Activated CD8-positive, alpha-beta memory T cell treated with anti-CD3 and anti-CD28 coated beads for 1 hour (primary cell): ENCODE measurements at places on chromosomes 2 and 18.

DNA sequence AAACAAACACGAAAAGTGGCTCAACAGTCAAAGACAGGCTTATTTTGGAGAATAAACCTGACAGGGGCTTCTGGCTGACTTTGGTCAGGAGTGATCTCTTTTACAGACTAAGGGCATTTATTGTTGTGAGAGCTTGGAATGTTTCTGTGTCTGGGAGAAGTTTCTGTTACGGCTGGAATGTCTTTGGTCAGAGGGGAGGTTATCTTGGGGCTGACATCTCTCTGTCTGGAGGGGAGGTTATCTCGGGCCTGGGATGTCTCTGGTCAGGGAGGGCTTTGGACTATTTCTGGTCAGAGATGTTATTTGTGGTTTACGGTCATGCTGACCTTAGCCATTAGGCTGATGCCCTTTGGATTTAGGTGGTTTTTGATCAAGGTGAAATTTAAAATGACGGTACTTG lies 345.5 kb upstream of the FSIP2 start:
- no peak for DNase-seq

GRCh38 chr2:46826569-46827245 lies 88.9 kb downstream of the MCFD2 start:
- DNase-seq, result no peak

DNA sequence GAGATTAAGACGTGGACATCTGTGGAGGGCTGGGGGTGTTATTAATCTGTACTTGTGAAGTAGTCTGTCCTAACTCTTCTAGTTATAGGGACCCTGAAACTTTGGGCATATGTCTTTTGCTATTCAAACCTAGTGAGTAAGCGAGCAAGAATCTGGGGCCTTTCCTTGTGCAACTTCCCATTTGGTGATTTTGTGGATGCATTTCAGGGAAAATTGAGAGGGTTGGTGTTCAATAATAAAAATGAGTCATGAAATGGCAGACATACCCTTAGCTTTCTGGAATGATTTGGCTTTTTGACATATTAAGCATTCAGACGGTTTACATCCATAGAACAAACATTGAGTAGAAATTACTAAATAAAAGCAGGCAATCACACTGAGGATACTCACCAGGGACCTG lies 17.0 kb downstream of the COL4A4 start:
- DNase-seq, result no peak

GRCh38 chr2:100603948-100604633 lies 41.3 kb downstream of the PDCL3 start:
- DNase-seq, result no peak

GRCh38 chr2:30177956-30178355 lies 31.1 kb downstream of the YPEL5 start:
- DNase-seq, result no peak

DNA sequence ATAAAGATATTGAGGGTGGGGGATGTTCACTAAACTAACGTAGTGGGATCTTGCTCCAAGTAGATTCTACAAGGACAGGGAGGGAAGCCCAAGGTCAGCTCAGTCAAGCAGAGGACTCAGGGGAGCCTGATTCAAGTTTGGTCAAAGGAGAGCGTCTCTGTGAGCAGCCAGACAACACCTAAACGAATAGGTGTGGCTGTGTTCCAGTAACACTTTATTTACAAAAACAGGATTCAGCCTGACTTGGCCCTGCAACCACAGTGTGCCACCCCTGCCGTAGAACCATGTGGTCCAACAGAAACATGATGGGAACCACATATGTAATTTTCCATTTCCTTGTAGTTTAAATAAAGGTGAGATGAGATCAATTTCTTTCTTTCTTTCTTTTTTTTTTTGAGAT lies 18.1 kb upstream of the FZD5 start:
- no peak for DNase-seq

DNA sequence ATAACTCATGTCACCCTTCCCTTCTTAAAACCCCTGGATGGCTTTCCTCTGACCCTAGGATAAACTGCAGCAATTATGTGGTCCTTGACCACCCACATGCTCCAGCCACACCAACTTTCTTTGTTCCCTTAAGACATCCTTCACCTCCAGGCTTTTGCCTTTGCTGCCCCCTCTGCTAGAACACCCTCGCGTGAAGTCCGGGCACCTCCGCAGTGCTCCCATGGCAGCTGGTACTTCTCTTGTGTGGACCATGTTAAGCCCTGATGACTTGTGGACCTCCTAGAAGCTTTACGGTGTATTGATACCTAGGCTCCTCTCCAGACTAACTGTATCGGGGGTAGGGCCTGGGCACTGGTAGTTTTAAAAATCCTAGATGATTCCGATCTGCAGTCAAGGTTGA lies 824 bp upstream of the ABHD1 start:
- DNase-seq, result no peak

- no peak for DNase-seq
These were observed 588 bp downstream of the OTX1 start for GRCh38 chr2:63051042-63051794.

GRCh38 chr2:241748468-241749256 lies 14.2 kb downstream of the D2HGDH start:
- DNase-seq, result no peak

DNA sequence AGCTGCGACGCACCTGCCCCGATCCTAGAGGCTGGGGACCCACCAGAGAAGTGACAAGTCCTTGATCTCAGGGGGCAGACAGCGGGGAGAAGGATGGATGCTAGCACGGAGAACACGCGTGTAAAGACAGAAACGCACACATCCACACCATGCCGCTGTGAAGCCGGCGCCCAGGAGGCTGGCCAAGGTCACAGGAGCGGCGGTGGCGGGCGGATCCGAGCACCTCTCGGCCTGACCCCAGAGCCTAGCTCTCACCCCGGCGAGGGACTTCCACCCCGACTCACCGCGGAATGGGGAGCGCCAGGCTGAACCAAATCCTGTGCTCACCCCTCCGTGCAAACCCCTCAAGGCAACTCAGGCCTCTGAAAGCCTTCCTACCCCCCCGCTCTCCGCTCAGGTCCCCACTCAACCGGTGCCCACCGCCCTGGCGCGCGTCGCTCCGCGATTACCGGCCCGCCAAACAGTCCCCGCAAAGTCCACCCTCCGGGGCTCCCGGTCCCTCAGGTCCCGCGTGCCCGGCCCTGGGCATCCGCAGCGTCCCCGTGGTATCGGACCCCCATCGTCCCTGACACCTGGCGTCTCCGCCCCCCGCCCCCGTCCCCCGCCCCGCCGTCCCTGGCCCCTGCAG lies 460 bp upstream of the LRRFIP1 start:
- no peak for DNase-seq

DNA sequence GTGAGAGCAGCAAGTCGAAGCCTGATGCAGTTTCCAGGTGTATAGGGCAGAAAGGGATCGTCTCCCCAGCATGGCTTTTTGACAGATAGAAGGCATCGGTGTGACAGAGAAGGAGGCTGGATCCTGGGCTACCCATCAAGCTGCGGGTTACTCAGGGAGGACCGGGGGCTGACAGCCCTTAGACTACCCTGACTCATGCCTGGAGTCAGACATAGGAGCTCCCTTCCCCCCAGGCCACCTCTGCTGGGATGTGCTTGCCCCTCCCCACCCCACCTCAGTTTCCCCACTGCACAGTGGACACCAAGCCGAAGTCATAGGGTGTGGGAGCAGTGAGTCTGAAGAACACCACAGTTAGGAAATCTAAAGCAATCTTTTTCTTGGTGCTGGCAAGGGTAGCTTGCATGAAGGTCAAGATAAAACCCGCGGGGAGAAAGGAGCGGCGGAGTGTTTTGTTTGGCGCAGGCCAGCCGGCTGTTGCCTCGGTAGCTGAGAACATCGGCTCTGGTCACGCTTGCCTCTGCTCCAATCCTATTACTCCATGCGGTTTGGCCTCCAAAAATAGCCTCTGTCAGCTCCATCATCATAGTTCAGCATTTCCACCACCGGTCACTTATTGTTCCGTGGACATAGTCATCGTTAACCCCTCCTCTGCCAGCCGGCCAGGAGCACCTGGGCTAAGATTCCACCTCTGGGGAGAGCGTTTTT lies 169.2 kb upstream of the GLI2 start:
- no peak for DNase-seq

DNA sequence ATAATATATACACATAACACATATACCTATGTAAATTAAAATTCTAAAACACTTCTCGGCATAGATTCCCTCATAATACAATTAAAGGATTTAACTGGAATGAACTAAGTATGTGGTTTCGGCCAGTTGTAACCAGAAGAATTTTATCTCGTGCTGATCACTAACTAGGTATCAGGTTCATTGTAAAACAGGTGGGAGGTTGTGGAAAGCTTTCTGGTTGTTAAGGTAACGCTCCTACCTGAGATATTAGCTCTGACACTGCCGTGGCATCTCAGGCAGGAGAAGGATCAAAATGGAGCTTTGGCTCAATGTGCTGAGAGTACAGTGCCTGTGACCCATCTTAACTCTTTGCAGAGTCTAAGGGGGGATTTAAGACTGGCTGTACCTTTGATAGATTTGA lies 42.5 kb downstream of the SLC9A2 start:
- DNase-seq, result no peak

- no peak for DNase-seq
These were observed 140.3 kb downstream of the TRIB2 start for GRCh38 chr2:12856934-12857601.

- no peak for DNase-seq
These were observed 26.5 kb downstream of the ST6GAL2 start for GRCh38 chr2:106859498-106859897.

DNA sequence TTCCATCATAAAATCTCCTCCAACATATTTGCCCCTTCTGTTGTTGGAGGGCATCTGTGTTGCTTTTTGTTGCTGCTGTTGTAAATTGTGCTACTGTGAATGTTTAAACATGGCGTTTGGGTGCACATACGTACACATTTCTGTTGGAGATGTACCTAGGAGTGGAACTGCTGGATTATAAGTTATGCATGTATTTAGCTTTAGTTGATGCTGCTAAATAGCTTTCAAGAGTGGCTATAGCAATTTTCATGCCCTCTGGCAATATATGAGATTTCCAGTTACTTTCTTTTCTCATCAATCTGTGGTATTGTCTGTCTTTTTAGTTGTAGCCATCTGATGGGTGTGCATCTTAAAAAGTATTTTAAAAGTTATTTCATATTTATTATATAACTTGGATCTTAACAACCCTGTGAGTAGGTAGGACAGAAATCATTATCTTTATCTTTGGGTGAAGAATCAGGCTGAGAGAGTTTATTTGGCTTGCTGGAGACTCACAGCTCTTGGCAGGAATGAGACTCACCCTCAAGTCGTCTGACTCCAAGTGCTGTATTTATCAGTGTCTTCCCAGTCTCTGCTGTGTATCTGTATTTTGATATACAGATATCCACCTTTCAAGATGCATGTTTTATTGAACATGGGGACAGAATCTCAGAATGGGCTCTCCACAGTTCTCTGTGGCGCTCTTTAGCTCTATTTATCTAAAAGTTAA lies 16.9 kb downstream of the ZNF236 start:
- DNase-seq, result no peak

DNA sequence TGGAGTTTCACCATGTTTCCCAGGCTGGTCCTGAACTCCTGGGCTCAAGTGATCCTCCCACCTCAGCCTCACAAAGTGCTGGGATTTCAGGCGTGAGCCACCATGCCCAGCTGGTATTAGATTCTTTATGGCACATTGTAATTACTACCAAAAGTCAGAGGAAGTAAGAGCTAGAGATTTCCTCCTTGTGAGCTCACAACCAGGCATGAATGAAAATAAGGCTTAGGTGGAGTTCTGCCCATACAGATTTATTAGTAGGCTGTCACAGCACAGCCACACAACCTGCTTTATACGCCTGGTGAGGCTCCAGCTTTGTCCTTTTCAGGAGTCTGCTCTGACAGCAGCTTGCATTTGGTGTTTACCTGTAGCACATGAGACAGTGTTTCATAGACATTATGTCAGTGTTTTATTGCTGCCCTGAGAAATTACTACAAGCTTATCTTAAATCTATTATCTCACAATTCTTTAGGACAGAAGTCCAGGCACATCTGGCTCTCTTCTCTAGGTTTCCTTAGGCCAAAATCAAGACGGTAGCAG lies 156.6 kb downstream of the TANC1 start:
- DNase-seq, result no peak

- no peak for DNase-seq
These were observed 896 bp downstream of the CACNB4 start for GRCh38 chr2:152097801-152098495.

- DNase-seq, result no peak
These were observed 498.5 kb upstream of the HS6ST1 start for GRCh38 chr2:128817171-128817570.

- no peak for DNase-seq
These were observed 22.8 kb downstream of the EHD3 start for GRCh38 chr2:31256611-31257382.

DNA sequence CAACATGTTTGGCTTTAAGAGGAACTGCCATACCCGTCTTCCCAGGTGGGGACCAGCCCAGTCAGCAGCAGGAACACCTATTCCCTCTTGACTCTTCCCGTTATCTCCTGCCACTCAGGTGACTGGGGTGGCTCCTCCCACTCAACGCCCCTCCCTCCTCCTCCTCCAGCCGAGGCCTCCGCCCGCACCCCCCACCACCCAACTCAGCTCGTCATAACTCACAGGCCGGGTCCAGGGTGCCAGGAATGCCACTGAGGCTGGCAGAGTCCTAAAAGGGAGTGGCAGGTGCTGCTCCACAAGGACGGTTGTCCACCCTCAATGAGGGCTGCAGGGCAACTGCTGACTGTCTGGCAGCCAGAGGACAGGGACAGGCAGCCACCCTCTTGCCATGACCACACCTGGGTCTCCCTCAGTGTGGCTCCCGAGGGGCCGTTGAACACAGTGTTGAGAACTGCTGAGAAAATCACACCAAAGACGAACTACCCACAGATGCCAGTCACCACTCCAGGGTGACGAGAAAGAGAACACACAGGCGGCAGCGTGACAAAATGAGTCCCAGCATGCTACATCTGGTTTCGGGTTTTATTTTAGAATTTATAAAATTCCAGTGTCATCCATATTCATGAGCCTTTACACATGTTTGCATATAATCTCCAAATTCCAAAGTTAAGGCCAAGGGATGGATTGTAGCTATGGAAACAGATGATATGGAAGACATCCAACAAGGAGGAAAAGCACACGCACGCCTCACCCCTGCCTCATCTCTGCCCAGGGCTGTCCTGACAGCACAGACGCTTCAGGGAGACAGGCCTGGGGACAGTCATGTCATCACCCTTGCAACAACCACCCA lies 38.5 kb downstream of the ANO7 start:
- DNase-seq, result no peak

- DNase-seq, result no peak
These were observed 3.9 kb downstream of the INPP5D start for GRCh38 chr2:233063976-233064411.

DNA sequence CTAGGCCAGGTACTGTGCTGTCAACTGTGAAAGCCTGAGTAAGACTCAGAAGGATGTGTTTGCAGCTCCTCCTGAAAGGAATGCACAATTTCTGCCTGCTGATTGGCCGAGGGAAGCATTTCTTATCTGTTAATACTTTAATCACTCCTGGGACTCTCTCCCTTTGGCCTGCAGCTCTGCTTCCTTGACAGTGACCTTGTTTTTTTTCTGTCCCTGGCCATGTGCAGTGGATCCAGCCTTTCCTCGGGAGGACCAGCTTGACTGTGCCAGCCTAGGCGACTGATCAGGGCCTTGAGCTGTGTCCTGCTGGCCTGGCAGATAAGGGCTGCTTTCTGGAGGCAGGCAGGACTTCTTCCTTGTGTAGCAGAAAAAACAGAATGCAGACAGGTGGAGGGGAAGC lies 10.0 kb downstream of the RNF144A start:
- no peak for DNase-seq
